Activated CD4-positive, alpha-beta T cell treated with anti-CD3 and anti-CD28 coated beads, Interleukin-2, amount 50 U/mL, for 1 hour (primary cell): ENCODE measurements at places on chromosomes 2 and 18.

DNA sequence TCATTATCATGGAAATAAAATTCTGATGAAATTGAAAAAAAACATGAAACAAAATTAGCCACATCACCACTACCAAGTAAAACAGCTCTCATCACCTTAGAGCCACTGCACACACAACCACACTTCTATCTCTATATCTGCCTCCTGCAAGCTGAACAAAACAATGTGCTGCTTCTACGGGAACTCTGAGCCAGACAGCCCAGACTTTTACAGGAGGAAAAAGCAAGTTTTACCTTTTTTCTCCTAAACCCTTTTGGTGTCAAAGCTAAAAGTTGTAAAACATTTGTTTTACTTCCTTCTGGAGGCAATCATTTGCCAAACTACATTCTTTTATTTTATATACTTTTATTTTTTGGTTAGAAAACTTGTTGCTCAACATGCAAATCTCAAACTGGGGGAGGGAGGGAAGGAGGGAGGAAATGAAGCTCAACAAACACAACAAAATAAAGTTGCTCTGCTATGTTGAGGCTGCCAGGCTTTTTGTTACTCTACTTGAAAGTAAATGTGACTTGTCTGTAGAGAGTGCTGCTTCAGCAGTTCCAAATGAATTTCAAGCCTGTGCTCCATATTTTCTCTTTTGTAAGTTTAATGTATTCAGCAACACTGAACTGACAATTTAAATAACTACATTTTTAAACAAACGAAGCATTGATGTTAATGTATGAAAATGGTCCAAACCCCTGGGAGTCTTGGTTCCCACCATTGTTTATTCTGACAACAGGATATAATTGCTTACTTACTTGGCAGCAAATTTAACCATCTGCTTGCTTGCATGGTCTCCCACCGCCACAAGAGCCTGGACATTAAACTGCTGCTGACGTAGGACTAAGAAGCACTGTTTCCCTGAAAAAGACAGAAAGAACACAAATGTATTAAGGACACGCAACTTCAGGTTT is 24.5 kb downstream of the DARS1 start:
- no peak for DNase-seq

DNA sequence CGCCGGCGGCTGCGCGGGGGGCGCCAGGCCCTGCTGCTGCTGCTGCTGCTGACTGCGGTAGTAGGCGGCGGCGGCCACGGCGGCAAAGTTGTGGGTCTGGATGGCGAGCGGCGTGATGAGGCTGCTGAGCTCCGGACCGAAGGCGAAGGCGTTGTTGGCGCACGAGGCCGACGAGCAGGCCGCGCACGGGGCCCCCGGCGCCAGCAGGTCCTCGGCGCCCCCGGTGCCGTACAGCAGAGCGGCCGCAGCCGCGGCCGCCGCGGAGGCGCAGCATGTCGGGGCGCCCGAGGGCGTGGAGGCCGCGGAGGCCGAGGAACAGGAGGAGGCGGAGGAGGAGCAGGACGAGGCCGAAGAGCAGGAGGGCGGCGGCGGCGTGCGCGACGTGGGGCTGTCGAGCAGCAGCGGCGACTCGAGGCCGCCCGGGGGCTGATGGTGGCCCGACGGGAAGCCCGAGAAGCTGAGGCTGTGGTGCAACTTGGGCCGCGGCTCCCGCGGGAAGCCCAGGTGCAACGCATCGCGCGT is 1.8 kb downstream of the ZFP36L2 start:
- DNase-seq: peak; percentile 46

DNA sequence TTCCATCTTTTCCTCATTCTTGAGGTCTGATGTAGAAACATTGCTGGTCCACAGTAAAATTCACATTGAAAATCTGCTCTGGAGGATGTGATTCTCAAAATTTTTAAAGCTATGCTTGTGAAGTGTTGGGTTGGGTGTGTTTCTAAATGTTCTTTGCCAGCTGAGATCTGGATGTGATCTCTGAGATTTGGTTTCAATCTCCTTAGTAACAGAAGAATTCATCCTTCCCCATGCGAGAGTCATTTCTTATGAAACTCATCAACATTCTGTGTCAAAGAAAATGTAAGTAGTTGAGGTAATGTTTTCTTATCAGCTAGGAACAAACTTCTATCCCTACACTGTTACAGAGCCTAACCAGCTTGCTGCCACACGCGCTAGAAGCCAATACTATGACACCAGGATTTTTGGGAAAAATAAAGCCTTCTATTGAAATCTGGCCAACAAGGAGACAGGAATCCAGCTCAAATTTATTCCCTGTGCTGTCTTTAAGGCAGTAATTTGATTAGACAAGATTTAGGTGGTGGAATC is 134.9 kb downstream of the PTH2R start:
- no peak for DNase-seq

DNA sequence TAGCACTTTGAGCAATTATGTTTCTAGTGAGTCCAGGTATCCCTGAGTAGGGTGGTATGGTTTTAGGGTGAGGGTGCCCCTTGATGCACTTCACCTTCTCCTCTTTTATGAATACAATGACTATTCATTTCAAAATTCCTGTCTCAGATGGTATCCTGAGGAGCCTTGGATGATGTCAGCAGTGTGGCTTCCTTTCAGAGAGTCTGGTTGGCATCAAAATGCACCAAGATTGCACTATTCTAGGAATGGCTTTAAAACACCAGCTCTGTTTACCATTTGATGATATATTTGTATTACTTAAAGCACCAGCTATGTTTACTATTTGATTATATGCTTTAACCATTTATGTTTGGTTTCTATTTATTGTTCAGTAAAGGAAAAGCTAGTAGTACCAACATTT is 141.0 kb downstream of the FMNL2 start:
- DNase-seq: no peak

DNA sequence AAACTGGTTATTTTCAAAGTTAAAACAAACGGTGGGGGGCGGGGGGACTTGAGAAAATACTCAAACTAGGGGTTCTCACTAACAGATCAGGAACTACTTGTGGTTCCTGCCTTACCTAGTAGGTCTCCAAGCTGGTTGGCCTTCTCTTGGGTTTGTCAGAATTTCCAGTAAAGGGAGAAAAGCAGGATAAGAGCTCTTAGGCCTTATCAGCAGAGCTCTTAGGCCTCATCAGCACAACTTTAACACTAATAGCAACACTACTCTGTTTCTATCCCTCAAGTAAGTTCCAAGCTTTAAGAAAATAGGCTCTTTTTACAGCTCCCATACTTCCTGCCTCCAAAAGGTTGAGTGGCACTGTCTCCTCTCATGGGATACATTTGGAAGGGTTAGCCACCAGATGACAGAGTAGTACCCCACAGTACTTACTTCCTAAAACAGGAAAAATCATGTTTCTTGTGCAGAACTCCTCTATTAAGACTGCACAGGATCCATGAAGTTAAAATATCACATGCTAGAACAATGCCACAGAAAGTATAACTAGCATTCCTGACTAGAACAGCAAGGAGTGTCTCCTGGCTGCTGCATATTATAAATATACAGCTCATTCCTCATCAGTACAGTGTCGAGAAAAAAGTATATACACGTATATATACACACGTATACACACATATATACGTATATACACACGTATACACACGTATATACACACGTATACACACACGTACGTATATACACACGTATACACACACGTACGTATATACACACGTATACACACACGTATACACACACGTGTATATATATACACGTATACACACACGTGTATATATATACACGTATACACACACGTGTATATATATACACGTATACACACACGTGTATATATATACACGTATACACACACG is 6.1 kb downstream of the FBXO11 start:
- DNase-seq: no peak
